ENCODE measurements at places on chromosomes 16 and 17.

- H3K27ac ChIP-seq, result peak overlapping the region; percentile 86
- H3K4me3 ChIP-seq, result peak overlapping the region; percentile 36
Measured at GRCh38 chr17:77734371-77735080, 224.0 kb upstream of the TNRC6C start.

- no peaks in the 10 kb centered on the region for H3K27me3 ChIP-seq
- H3K4me1 ChIP-seq, result peaks cover 40% of the 10 kb centered on the region
- peaks cover 76% of the 10 kb centered on the region for H3K36me3 ChIP-seq
- H3K4me3 ChIP-seq, result no peak overlapping the region
Measured at GRCh38 chr17:75501378-75502071, 13.8 kb downstream of the CASKIN2 start.

DNA sequence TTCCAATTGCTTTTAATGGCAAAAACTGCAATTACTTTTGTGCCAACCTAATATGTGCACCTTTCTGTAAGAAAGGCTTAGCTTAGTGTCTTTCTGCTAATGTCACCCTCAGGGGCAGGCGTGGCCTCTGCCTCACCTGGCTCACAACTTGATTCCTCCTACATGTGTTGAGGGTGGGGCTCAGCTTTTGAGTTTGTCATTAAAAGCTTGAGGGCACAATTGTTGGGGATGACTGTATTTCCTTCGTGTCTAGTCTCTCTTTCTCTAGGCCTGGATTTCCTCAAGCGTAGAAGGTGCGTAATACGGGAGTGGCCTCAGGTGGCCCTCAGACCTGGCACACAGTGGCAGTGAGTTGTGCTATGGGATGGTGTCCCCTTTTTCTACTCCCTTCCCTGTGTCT, 94.4 kb downstream of the CLEC16A start:
- H3K27ac ChIP-seq, result no peak overlapping the region
- H3K27me3 ChIP-seq, result no peaks in the 10 kb centered on the region
- peak; percentile 8 for DNase-seq
- H3K4me1 ChIP-seq, result peaks cover 9% of the 10 kb centered on the region

DNA sequence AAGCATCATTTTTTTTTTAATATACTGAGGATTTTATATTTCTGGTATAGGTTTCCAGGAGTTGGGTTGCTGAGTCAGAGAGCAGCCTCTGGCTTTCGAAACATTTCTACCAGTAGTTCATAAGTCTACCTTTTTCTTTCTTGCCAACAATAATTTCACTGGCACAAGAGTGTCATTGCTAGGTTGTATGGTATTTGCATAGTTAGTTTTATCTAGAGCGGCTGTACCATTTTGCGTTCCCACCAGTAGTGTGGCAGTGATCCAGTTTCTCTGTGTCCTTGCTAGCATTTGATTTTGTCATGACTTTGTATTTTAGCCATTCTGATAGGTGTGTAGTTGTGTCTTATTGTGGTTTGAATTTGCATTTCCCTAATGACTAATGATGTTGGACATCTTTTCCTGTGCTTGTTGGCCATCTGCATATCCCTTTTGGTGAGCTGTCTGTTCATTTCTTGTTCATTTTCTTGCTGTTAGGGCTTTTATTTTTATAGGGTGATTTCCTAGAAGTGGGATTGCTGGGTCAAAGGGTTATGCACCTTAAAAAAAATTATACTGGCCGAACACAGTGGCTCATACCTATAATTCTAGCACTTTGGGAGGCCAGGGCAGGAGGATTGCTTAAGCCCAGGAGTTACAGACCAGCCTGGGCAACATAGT, 39.9 kb downstream of the SNX29 start:
- H3K4me3 ChIP-seq, result no peak overlapping the region
- no peak overlapping the region for H3K27ac ChIP-seq
- no peaks in the 10 kb centered on the region for H3K27me3 ChIP-seq
- no peaks in the 10 kb centered on the region for H3K36me3 ChIP-seq
- H3K4me1 ChIP-seq, result no peaks in the 10 kb centered on the region

- H3K4me3 ChIP-seq, result no peak overlapping the region
- peaks cover 10% of the 10 kb centered on the region for H3K36me3 ChIP-seq
- H3K27me3 ChIP-seq, result no peaks in the 10 kb centered on the region
- peaks cover 63% of the 10 kb centered on the region for H3K4me1 ChIP-seq
- H3K27ac ChIP-seq, result no peak overlapping the region
Measured at GRCh38 chr16:67463691-67464090, 17.3 kb downstream of the ATP6V0D1 start.

- no peak overlapping the region for H3K4me3 ChIP-seq
- H3K27me3 ChIP-seq, result no peaks in the 10 kb centered on the region
- peak overlapping the region; percentile 76 for H3K27ac ChIP-seq
- H3K36me3 ChIP-seq, result peaks cover 7% of the 10 kb centered on the region
- no peak for DNase-seq
Measured at GRCh38 chr17:64216000-64216337, 47.1 kb downstream of the TEX2 start.

DNA sequence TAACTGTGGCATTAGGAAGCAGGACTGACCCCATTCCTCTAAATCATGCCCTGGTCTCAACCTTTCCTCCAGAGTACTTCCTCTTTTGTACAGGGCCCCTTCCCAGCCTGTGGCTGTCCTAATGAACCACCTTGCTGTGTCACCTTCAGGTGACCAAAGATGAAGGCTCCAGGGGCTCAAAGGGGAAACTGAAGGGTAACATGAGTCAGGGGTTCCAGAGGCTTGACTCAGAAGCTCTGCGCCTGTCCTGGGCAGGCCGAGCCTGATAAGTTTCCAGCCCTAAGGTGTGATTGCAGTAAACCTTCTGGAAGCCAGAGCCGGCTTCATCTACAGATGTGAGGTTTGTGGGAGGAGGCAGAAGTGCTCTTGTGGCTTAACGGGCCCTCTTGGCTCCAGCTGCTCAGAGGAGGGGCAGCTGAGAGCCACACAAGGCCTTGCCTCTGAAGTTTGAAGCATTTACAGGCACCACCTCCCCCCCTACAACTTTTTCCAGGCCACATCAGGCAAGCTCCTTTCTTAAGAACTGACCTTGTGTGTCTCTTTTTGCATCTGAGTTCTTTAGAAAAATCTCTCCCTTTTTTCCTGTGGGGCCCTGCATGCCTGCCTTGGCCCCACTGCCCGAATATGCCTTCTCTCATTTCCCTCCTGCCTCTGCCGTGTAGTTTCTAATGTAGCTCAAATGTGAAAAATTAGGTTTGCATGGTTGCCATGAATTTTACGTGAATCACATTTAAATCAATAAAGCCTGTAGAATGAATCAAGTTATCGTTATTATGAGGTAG, 149.9 kb downstream of the CLEC16A start:
- peak; percentile 79 for DNase-seq
- no peak overlapping the region for H3K4me3 ChIP-seq
- H3K27me3 ChIP-seq, result no peaks in the 10 kb centered on the region
- H3K4me1 ChIP-seq, result no peaks in the 10 kb centered on the region
- H3K27ac ChIP-seq, result peak overlapping the region; percentile 79

DNA sequence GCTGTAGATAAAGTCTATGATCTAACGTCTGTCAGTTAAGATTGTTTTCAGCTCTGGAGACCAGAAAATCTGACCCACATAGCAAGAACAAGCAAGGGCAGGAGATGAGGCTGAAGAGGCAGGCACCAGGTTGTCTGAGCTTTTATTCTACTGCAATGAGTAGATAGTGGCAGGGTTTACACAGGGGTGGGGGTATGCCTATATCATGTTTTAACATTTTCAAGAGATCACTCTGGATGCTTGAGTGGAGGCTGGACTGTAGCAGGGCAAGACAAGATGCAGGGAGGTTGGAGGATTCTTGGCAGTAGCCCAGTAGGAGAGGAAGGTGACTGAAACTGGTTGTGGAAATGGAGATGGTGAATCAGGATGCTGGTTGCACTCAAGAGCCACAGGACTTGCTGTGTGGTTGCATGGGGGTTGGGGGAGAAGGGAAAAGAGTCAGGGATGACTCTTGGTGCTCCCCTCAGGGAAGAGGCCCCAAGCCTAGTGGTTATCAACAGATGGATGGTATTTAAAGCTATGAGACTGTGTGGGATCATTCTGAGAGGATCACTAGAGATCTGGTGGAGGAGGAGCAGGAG, 143.1 kb upstream of the KCNJ18 start:
- no peak overlapping the region for H3K27ac ChIP-seq
- peaks cover 33% of the 10 kb centered on the region for H3K4me1 ChIP-seq
- no peaks in the 10 kb centered on the region for H3K36me3 ChIP-seq
- DNase-seq, result no peak
- no peaks in the 10 kb centered on the region for H3K27me3 ChIP-seq

GRCh38 chr17:77867308-77867781, 91.2 kb upstream of the TNRC6C start:
- no peaks in the 10 kb centered on the region for H3K27me3 ChIP-seq
- no peaks in the 10 kb centered on the region for H3K4me1 ChIP-seq

DNA sequence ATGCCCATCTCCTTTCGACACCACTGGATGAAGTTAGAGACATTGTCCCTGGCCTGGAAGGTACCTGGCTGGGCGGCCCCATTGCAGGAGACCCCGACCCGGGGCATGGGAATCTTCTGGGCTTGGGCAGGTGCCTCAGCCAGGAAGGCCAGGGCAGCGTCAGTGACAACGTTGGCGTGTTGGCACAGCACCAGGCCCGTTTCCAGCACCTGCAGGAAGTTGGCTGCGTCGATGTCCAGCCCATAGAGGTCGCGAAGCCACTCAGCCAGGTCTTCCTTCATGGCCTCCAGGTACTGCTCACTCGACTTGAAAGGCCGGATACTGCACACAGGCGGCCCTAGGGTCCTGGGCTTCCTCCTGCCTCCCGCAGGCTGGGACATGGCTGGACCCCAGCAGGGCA, 568 bp downstream of the GAS2L2 start:
- peaks cover 20% of the 10 kb centered on the region for H3K27me3 ChIP-seq
- no peak overlapping the region for H3K4me3 ChIP-seq
- no peak overlapping the region for H3K27ac ChIP-seq

DNA sequence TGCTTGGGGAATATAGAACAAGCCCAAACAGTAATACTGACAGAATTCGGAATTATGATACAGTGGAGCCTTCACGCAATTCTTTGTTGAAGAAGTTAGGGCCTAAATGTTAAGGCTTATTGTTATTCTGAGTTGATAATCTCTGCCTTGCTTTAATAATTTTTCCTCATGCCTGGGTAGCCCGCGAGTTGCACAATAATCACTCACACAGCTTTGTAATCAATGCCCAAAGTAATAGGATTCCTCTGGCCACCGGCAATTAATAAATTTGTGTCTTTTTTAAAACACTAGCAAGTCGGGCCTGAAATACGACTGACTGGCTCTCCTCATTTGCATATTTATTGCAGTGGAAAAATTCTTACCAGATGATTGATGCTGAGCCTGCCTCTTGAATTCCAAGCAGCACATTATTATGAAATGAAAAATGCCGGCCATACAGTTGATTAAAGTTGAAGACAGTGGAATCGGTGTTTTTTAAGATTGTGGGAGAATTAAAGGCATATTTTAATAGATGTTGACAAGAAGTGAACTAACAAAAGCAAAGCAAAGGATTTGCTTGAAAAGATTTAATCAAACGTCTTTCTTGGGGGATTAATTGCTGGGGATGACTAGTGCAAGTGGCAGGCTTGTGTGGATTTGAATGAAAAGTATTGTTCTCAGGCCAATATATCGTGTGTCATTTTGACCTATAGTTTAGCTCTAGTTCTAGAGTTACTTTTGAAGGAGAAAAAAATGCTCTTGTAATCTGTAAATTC, 30.2 kb downstream of the AATF start:
- no peak for DNase-seq
- H3K4me3 ChIP-seq, result no peak overlapping the region
- H3K4me1 ChIP-seq, result no peaks in the 10 kb centered on the region
- no peaks in the 10 kb centered on the region for H3K36me3 ChIP-seq
- H3K27ac ChIP-seq, result no peak overlapping the region

DNA sequence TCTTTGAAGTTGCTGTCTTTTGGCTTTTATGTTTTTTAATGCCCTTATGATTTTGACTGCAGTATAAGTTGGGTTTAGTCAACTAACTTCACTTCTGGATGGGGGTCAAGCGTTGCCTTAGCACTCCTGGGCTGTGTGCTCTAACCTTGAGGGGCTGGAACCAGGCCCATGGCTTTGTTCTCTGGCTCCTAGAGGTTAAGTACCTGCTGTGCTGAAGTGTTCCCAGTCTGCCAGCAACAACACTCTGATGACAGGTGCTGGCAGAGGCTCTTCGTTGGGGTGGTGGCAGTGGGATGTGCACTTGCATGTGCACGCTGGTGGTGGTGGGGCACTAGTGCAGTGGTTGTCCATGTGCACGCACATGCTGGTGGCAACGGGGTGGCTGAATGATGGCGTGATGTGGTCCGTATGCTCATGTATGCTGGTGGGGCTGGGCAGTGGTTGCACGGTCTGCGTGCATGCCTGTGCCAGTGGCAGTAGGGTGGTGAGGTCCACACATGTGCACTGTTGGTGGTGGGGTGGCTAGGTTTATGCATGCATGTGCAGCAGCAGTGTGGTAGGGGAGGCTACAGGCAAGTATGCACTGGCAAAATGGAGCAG, 447.8 kb upstream of the GOT2 start:
- H3K4me3 ChIP-seq, result no peak overlapping the region
- no peaks in the 10 kb centered on the region for H3K4me1 ChIP-seq
- DNase-seq, result no peak
- no peak overlapping the region for H3K27ac ChIP-seq
- no peaks in the 10 kb centered on the region for H3K27me3 ChIP-seq

DNA sequence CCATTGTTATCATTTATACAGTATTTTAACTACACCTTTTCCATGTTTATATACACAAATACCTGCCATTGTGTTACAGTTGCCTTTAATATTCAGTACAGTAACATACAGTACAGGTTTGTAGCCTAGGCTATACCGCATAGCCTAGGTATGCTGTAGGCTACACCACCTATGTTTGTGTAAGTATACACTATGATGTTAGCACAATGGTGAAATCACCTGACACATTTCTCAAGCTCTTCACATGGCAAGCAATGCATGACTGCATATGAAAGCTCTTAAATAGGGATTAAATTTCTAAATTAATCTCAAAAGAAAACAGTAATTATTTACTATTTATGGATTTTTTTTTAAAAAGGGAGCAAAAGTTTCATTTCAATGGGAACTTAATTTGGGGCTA, 12.0 kb downstream of the LRRC37B start:
- H3K36me3 ChIP-seq, result peaks cover 5% of the 10 kb centered on the region
- peaks cover 5% of the 10 kb centered on the region for H3K4me1 ChIP-seq
- DNase-seq, result no peak
- no peak overlapping the region for H3K27ac ChIP-seq
- H3K27me3 ChIP-seq, result no peaks in the 10 kb centered on the region

GRCh38 chr17:78210111-78210510, 3.9 kb upstream of the BIRC5 start:
- H3K27me3 ChIP-seq, result no peaks in the 10 kb centered on the region
- peaks cover 11% of the 10 kb centered on the region for H3K4me1 ChIP-seq
- H3K36me3 ChIP-seq, result no peaks in the 10 kb centered on the region
- no peak overlapping the region for H3K27ac ChIP-seq

DNA sequence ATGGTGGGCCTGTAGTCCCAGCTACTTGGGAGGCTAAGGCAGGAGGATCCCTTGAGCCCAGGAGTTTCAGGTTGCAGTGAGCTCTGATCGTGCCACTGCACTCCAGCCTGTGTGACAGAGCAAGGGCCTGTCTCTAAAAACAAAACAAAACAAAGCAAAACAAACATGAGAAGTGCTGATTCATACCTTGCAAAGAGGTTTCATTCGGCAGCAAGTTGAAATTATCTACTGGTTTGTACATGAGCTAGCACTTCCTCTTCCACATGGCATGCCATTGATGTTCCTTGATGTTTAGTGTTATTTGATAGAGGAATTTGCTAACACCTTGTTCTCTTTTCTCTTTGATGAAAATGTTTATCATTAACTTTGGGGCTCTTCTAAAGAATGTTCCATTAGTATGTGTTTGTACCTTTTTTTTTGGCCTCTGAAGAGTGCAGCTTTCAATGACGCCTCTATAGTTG, 50.6 kb downstream of the SPECC1 start:
- H3K27me3 ChIP-seq, result no peaks in the 10 kb centered on the region
- peaks cover 10% of the 10 kb centered on the region for H3K4me1 ChIP-seq
- H3K4me3 ChIP-seq, result no peak overlapping the region
- no peak overlapping the region for H3K27ac ChIP-seq
- DNase-seq, result no peak
